Stimulated activated CD8-positive, alpha-beta memory T cell treated with anti-CD3 and anti-CD28 coated beads, Interleukin-4, amount 100 ng/mL, for 1 hour (primary cell): ENCODE measurements at places on chromosomes 16 and 17.

DNA sequence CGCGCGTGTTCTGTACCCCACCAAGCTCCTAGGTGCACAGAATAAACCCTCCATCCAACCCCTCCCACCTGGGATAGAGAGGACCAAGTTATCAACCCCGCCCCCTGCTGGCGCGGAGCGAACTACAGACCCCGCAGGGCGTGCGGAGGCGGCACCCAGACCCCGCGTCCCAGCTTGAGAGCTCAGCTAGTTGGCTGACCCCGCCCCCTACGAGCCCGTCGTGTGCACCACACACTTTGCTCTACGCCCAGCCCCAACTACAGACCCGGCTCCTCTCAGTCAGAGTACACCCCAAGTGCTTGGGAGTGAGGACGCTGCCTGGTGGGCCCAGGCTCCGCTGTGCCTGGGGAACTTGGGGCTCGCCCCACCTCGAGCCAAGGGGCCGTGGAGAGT is 1.5 kb downstream of the GRIN2A start:
- DNase-seq, result no peak

DNA sequence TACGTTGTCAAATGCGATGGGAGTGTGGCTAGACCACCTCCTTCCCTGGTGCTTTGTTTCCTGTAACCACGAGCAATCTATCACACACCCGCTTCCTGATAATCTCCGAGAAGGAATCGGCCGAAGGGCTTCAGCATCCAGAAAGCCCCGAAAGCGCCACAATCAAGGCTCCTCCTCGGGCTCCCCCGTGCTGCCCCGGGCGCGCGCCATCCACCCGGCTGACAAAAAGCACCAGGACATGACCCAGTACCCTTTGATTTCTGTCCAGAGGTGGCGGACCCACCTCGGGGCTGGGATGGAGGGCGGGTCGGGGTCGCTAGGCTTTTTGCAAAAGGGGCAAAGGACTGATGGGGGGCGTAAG is 743 bp upstream of the ARMC7 start:
- DNase-seq, result no peak

DNA sequence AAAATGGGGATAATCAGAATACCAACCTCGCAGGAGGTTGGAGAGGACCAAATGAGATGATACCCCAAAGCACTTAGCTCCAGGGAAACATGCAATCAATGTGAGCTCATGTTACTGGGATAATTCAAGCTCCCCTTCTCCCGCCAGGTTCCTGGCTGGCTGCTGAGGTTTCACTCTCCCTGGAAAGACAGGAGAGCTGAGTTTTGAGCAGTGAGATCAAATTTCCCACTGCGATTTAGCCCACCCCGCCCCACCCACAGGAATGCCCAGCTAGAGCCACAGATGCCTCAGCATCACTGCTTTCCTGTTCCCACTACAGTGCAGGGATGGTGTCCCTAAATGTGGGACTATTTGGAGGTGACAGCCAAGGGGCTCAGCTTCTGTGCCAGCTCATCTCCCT is 56.7 kb downstream of the ZNF423 start:
- DNase-seq, result no peak

DNA sequence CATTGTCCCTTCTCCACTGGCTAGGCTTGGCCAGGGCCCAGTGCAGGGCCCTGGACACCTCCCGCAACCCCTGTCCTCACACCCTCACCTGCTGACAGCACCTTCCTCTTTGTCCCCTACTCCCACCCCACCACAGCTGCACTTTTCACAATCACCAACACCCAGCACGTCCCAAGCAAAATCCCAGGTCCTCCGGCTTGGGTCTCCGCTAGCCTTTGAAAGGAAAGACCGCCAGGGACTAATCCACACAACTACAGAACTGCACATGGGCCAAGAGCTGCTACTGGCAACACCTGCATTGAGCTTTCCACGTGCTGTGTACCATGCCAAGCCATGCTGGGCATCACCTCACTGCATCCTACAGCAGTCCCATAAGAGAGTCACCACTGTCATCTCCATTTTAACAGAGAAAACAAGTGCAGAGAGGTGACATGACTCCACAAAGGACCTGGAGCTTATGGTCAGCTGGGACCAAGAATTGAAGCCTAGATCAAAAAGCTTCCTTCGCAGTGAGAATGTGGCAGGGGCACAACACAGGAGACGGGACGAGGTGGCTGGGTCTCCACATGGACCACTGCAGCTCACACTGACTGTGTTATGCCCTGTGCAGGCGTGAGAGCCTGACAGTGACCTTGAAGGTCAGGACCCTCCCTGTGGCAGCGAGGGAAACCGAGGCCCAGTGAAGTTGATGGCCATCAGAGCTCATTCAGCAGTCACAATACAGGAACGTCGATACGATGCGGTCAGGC is 22.5 kb downstream of the FBXO31 start:
- no peak for DNase-seq

GRCh38 chr16:11743308-11744074 is 834 bp upstream of the TXNDC11 start:
- no peak for DNase-seq

DNA sequence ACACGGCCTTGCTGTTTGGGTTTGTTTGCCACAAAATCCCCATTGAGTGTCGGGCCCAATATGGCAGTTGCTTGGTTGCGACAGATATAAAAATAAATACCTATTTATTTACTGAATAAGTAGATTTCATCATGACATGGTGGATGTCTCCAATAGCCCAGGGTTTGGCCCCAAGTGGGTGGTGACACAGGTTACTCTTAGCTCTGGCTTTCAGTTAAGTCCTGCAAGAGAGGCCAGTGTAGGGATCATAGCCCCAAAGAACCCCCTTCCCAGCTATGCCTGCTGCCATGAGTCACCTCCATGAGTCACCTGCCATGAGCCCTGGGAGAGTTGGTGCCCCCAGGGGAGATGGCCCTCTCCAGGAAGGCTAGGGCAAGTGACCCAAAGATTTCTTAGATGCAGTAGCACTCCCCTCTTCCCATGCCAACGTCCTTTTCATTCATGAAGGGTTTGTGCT is 78.7 kb upstream of the LGALS9 start:
- no peak for DNase-seq

- DNase-seq, result no peak
These were observed 1.8 kb upstream of the APOH start for GRCh38 chr17:66230922-66231591.

DNA sequence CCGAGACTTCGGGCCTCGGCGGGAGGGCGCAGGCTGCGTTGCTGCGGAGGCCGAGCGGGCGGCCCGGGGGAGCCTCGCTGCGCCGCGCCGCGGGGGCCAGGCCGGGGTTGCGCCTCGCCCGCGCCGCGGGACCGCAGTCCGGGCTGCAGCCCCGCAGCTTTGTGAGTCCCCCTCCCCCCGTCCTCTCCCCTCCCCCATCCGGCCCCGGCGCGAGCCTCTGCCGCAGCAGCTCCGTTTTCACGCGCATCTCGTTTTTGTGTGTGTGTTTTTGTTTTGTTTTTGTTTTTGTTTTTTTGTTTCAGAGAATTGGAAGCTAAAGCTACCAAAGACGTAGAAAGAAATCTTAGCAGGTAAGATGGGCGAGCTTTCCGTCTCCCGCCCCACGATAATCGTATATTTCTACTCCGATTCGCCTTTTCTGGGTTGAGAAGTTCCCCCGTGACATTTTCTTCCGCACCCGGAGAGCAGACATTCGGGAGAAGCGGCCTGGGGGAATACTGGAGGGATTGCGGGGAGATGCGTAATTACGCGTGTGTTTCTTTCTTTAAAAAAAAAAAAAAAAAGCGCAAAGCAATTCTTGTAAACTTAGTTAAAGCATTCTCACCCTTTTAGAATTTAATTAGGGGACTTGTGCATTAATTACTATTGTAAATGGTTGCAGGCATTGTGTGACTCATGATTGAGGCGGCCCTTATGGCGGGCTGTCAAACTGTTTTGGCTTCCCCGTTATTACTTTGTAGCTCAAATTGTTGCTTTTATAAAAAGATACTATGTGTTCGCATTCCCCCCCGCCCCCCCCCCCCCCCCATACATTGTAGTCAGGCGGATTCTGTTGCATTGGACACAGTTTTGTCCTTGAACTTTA is 732 bp downstream of the TNRC6A start:
- DNase-seq, result no peak

DNA sequence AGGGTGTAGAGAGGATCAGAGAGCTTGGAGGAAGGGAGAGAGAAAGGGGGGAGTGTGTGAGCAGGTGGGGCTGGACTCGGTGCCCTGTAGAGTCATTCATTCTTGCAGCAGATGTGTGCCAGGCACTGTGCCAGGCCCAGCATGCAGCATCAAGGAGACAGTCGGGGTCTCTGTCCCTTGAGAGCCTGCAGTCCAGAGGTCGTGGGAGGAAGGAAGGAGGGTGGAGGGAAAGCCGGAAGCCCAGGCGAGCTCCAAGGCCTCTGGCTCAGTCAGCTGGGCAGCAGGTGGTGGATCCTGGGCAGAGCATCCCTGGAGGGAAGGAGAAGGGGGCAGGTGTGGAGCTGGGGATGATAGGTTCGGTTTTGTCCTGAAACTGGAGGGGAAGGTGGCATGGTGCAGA is 27.5 kb downstream of the EPN2 start:
- DNase-seq, result no peak

- DNase-seq, result no peak
These were observed 40.3 kb downstream of the FOXL1 start for GRCh38 chr16:86618431-86619238.

- DNase-seq, result no peak
These were observed 42.6 kb upstream of the SKAP1 start for GRCh38 chr17:48472411-48473281.

DNA sequence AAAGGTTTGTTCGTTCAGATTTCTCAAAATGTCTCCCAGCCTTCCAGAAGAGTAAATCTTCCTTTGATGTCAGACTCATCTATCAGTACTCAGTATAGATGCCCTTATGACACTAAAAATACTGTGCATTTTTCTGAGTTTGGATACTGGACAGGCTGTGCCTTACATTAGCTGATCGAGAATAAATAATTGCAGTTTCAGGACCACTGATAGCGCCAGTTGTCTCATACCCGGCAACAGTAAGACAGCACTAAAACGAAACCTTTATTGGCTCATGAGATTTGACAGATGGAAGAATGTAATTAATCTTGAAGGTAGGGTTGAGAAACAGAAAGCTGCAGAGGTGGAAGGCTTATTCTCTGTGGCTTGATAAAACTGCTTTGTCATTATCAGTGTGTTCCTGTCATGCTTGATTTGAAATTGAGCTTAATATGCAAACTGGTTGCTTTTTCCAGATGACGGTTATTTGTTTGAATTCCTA is 1.2 kb downstream of the ATP6V0A1 start:
- no peak for DNase-seq

- DNase-seq, result no peak
These were observed 314.1 kb upstream of the TNRC6C start for GRCh38 chr17:77644181-77645071.

GRCh38 chr17:76199469-76199868 is 40.8 kb downstream of the RNF157 start:
- DNase-seq, result no peak

DNA sequence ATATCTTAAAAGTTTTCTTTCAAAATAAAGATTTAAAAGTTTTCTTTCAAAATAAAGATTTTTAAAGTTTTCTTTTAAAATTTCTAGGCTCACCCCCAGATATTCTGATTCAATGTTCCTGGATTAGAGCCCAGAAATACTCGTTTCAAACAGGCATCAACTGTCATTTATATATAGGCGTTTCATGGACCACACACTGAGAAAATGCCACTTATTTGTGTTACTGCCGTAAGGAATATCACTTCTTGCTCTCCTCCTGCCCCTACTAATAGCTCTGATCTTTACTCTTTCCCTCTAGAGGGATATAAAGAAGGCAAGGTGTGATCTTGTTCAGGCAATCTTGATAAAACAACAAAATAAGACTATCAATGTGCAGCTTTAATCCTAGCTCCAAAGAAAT is 1324.1 kb downstream of the CDH8 start:
- no peak for DNase-seq

GRCh38 chr16:1870365-1871082 is 1.4 kb downstream of the MEIOB start:
- DNase-seq, result no peak

DNA sequence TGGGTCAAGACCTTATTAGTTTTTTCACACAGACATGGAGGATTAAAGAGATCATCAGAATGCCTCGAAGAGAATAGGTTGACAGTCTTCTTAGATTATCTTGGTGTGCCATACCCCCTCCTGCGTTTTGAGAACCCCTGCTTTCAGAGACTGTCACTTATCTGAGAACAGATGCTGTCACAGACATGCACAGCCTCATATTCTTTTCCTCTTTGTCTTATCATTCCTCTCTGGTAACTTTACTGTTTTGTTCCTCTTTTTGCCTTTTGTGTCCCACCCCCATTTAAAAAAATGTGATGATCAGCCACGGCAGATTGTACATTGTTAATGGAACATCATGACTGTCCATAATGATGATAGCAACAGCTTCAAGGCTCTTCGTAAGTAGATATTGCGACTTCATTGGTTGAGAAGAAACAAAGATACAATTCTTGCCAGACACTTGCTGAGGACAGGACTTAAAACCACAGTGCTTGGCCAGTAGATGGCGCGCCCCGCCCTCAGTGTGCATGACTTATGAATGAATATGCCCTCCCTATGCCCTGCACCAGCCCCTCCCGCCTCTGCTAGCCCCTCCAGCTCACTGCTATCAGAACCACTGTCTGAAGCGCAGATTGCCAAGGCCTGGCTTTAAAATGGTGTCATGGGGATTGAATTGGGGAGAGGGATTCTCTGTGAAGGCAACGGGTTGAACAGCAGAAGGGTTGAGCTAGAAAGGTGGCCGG is 2.6 kb upstream of the PITPNC1 start:
- DNase-seq, result peak; percentile 83

DNA sequence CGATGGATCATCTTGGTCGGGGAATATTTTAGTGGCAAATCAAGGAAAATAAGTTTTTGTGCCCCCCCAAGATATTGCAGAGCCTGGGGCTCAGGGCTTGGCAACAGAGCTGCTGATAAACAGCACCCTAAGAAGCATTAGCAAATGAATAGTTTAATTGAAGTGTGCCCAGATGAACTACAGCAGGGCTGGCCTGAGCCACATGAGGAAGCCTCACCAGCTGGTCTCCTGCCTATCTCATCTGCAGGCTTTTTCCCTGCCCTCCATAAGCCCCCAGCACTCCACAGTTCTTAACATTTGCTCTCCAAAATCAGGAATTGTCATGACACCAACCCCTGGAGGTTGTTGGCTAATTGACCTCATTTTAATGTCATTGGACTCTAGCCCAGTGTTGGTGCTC is 480.2 kb downstream of the HS3ST3B1 start:
- no peak for DNase-seq

DNA sequence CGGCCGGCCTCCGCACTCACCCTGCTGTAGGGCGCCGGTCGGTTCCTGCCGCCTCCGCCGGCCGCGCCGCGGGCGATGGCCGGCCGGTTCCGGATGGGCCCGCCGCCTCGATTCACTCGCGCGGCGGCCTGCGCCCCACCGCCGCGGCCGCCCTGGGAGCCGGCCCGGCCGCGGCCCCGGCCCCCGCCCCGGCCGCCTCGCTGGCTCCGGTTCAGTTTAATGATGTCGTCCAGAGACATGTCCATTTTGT is 158 bp downstream of the ALYREF start:
- DNase-seq, result no peak

DNA sequence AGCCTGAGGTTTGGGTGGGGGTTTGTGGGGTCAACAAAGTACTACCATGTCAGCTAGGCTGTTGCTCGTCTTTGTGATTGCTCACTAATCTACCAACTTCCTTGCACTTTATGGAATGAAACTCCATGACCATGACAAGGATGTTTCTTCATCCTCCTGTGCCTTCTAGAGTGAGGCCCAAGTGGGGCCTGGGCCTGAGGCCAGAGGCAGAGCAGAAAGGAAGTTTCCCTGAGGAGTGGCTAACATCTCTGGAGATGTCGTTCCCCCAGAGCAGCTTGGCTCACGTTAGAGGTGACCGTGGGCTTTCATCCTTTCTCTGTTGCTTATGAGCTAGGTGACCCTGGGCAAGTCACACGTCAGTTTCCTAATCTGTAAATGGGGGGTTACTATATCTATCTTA is 41.0 kb upstream of the IRX3 start:
- no peak for DNase-seq
